ENCODE measurements at places on chromosomes 4 and X.

DNA sequence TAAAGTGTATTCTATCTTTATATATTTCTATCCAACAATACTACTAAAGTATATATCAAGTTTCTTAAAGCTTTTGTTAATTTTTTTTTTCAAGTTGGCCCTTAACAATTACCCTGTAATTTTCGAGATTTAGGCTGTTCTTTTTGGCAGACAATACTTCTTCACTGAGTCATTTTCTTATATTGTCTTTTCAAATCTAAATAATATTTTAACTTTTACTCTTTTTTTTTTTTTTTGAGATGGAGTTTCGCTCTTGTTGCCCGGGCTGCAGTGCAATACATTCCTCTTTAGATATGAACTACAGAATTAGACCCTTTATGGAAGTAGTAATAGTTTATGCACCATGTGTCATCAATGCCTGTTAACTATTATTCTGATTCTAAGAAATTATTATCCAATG is 120.7 kb downstream of the GLRA3 start:
- no peak for DNase-seq

- no peak for DNase-seq
These were observed 125.0 kb upstream of the GRPR start for GRCh38 chrX:15998350-15998749.

- DNase-seq, result no peak
These were observed 207.2 kb upstream of the SLIT2 start for GRCh38 chr4:20044502-20044911.

GRCh38 chrX:72394518-72395170 is 88.9 kb upstream of the CITED1 start:
- no peak for DNase-seq

DNA sequence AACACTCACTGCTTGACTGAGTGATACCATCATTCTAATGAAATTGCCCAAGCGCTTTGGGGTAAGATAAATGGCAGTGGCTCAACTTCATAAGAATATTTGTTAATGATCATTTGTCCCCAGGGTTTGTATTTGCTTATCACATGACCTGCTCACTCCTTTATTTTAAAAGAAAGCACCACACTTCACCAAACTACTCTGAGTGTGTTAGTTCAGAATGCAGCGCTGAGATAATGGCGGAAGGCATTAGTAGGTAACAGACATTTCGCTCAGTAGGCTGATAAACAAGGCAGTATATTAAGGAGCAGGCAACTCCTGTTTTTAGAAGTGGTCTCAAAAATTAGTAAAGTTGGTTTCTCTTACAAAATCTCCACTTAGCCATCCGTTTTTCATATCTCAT is 1.6 kb downstream of the SNX25 start:
- no peak for DNase-seq

DNA sequence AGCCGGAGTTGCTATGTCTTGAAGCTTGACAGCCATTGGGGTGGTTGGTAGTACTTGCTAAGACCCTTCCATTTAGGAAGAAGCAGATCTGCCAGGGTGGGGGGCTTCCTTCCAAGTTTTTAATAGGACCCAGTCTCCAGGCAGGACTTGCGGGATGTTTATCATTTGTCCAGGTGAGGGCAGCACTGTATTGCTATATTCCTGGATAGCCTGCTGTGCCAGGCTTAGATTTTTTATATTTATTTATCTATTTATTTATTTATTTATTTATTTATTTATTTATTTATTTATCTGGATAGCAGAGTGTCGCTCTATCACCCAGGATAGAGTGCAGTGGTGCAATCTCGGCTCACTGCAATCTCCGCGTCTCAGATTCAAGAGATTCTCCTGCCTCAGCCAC is 87.4 kb upstream of the CT45A1 start:
- no peak for DNase-seq

- no peak for DNase-seq
These were observed 30.1 kb downstream of the HAND2 start for GRCh38 chr4:173499658-173500535.

DNA sequence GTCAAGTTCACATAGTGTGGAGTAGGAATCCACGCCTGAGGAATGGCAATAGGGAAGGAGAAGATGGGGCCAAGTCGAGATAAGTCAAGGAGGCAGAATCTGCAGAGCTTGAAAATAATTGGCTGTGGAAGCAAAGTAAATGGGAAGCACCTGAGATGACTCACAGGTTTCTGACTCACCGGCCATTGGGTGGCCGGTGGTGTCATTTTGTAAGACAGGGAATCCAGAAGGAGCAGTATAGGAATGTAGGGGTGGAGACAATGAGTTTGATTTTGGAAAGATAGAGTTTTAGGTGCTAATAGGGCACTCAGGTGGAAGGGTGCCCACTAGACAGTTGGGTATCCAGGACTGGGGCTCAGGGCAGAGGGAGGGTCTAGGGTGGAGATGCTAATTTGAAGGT is 201.0 kb upstream of the MAMLD1 start:
- DNase-seq, result no peak

DNA sequence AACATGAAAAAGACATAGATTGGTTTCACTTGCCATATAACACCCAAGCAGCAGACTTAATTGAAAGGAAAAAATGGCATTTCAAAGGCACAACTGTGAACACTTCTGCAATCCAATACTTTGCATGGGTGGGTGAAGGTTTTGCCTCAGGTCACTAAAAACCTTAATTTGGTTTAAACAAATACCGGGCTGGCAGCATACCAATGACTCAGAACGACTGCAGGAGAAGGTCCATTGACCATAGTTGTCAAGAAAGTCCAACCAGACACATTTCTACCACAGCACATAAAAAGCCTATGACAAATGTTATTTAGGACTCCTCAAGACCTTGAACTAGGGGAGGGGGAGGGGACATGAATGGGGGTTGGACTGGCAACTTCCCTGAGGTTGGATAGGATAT is 183.6 kb upstream of the TRPC5 start:
- DNase-seq, result no peak

DNA sequence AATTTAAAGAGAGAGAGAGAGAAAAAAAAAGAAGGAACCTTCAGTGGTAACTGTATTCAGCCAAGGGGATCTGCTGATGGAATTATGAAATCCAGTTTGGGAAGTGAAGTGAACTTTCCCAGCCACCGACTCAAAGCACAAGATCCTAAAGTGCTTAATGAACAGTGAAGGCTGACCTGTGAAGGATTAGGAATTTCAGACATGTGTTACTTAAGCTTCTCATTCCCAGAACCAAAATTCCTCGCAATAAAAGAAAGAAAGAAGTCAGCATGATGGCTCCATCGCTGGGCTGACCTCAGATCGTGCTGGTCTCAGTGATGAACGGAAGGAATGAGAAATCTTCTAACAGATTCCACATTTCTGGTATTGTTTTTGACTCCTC is 135.2 kb downstream of the ARSF start:
- no peak for DNase-seq

DNA sequence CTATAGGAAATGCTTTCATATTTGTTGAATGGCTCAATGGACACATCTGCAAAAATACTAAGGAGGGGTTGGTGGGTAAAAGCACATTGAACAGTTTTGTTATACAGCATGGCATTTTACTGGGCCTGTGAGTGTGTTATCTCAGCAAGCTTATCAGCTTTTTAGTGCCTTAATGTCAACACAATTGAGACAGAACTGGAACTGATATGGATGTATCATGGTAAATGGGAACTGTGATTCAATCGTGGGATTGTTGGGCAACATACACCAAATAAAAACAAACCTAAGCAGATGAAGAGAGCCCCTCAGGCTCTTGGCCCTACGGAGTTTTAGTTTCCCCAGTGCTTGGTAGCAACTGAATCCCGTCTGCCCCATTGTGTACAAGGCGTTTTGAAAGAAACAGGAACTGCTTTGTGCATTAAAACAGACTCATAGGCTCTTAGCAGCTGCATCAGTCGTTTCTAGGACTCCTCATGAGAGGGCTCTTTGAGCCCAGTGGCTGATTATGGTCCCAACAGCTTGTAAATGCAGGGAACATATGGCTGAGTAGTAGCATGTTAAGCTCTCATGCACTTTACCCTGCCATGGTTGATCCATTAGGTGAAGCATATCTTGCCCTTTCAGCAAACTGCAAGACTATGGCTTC is 7.3 kb downstream of the GPR119 start:
- DNase-seq, result no peak

DNA sequence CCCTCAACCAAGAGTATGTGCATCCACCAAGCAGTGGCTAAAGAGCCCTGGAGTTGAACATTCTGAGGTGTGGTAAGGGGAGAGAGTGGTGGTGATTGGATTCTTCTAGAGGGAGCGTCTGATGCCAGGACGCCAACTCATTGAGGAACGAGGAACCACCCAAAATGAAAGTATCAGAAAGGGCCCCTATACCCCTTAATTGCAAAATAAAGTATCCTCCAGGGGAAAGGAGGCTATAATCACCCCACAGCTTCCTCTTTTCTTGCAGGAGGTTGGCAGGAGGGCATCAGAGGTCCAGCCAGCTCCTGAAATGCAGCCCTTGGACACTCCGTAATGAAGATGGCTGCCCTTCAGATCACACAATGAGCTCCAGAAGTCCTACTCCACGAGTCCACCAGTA is 5.3 kb upstream of the KIAA1210 start:
- no peak for DNase-seq

DNA sequence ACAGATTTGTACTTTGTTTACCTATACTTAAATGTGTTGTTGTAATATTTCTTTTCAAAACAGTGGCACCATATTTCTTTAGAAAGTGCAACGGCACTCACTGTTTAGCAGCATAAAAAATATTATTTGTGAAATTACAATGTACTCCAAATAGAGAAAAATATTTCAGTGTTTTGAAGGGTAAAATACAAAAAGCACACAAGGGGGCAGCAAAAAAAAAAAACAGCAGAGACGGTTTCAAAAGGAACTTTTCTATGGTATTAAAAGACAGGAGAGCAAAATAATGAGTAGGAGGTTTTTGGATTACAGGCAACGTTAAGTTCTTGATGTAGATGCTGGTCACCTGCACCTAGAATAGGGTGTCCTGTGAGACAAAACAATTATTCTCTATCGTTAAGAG is 2.0 kb downstream of the NUDT11 start:
- DNase-seq, result no peak

DNA sequence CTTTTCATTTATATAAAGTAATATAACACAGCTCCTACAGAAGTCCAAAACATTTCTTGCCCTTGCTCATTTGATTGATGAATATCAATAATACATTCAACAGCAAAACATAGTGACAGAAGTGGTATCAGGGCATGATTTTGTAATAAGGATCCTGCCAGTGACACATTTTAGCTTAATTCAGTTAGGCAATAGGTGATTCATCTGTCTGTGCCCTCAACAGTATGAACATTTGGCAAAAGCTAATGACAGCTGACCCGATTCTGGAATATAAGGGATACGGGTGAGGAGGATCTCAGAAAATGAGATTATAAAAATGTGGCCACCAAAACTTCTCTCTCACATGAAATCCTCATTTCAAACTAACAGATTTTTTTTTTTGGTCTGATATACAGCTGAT is 294.0 kb downstream of the CAMK2D start:
- DNase-seq, result no peak

GRCh38 chrX:136183172-136183571 is 35.8 kb downstream of the FHL1 start:
- no peak for DNase-seq

DNA sequence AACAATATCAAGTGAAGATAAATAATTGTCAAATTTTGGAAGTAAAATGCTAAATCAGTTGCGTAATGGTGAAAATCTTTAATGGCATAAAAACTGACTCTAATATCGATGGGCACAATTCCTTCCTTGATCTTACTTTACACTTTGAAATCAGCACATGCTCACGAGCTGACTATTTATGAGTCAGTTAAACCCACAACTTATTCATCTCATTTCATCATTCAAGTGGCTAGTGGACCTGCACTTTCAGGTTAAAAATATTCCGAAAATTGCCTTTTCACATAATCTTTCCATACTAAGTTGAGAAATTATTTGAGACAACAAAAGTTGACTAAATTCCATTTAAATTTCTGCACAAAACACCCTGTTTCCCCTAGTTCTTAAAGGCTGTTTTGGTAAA is 582.1 kb upstream of the TENM3 start:
- no peak for DNase-seq

GRCh38 chrX:124194199-124194598 is 138.3 kb upstream of the TEX13D start:
- DNase-seq, result no peak

GRCh38 chr4:101018836-101019235 is 328.5 kb downstream of the PPP3CA start:
- DNase-seq, result no peak

- DNase-seq, result no peak
These were observed 541.2 kb upstream of the SMIM31 start for GRCh38 chr4:164212714-164213113.

GRCh38 chrX:30538271-30538670 is 39.3 kb downstream of the TASL start:
- DNase-seq, result no peak

- no peak for DNase-seq
These were observed 116.7 kb downstream of the MID1IP1 start for GRCh38 chrX:38917954-38918353.

DNA sequence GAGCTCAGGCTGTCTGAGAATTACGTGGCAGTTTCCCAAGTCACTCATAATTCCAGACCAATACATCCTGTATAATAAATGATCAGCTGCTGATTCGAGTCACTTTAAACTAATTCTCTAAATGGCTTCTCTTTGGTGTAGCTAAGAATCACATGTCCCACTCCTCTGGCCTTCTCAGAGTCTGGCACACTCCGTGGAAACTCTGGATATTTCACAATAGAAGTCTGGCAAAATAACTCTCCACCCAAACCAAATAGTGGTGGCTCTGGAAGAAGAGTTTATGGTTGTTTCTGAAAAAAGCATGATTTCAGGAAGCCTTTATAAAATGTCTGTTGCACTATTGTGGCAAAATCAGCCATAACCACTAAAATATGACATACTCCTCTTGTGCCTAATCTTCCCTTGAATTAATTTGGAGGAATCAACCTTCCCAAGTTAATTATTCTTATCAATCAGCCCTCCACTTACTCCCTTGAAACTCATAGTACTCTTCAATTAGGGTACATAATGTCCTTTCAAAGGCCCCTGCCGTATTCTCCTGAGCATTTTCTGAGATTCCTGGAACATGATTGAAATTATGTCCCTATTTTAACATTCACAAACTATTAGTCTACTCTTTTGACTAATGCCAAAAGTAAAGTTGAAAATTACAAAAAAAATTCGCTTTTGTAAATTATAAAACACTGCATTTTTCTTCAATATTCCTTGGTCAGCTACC is 991.6 kb downstream of the FAT4 start:
- no peak for DNase-seq

- no peak for DNase-seq
These were observed 125.8 kb upstream of the UNC5C start for GRCh38 chr4:95674521-95674981.

GRCh38 chrX:141632124-141632523 is 42.6 kb downstream of the SPANXA2 start:
- DNase-seq, result no peak

GRCh38 chrX:54786967-54787366 is 11.1 kb downstream of the ITIH6 start:
- DNase-seq, result peak; percentile 54

DNA sequence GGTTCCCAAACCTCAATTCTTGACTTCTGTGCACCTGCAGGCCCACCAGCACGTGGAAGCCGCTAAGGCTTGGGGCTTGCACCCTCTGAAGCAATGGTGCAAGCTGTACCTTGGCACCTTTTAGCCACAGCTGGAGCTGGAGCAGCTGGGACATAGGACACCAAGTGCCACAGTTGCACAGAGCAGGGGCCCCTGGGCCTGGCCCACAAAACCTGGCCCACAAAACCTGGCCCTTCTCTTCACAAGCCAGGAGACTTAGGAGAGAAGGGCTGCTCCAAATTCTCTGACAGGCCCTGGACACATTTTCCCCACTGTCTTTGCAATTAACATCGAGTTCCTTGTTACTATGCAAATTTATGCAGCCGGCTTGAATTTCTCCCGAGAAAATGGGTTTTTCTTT is 197.8 kb downstream of the EPHA5 start:
- DNase-seq, result no peak
